ENCODE measurements at places on chromosomes 5 and 9.

DNA sequence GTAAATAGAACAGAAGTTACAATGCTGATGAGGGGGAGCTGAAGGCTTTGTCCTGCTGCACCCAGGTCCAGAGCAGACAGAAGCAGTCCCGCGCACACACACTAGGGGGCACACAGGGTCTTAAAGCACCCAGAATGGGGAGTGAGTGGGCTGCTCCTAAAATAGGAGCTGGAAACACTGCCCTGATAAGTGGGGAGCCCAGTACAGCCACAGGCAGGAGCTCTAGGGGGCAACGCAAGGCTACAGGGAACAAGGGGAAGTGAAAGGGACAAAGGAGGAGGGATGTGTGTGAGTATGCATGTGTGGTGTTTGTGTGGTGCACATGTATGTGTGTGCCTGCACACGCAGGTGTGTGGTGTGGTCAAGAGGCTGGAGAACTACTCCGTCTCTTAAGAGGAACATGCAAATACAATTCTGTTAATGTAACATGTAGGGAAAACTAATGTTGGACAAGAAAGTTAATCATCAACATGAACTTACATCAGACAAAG, 191.5 kb downstream of the ROR2 start:
- DNase-seq: peak; percentile 46

- DNase-seq: peak; percentile 80
Measured at GRCh38 chr5:150058480-150059126, 27.8 kb downstream of the CSF1R start.

DNA sequence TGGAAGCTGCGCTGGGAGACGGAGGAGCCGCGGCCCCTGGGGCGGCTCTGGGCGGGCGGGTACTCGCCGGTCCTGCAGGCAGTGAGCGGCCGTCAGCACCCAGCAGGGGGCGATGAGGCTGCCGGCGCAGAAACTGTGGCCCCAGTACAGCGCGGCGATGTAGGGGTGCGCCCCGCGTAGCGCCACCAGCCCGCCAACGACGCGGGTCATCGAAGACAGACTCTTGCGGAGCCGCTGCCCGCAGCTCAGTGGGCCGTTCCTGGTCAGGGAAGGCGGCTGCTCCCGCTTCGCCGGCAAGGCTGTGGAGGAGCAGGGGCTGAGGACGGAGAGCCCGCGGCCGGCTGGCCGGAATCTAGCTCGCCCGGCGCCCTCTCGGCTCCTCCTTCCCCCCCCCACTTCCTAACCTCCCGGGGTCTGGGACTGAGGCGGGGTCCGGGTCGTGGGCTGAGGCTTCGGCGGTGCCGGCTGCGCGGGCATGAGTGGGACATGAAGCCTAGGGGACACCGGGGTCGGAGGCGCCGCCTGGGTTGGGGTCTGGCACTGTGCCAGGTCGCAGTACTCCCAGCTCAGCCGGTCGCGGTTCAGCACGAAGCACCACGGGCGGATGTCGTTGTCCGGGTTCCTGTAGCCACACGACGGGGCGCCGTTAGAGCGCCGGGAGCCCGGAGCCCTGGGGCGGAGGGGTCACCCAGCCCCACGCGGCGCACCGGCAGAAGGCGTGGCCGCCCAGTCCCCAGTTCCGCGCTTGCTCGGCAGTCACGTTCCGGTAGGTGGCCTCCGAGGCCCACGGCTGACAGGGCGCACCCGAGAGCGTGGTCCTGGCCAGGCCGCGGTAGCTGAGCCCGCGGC, 3.6 kb upstream of the PFN3 start:
- DNase-seq: peak; percentile 77

DNA sequence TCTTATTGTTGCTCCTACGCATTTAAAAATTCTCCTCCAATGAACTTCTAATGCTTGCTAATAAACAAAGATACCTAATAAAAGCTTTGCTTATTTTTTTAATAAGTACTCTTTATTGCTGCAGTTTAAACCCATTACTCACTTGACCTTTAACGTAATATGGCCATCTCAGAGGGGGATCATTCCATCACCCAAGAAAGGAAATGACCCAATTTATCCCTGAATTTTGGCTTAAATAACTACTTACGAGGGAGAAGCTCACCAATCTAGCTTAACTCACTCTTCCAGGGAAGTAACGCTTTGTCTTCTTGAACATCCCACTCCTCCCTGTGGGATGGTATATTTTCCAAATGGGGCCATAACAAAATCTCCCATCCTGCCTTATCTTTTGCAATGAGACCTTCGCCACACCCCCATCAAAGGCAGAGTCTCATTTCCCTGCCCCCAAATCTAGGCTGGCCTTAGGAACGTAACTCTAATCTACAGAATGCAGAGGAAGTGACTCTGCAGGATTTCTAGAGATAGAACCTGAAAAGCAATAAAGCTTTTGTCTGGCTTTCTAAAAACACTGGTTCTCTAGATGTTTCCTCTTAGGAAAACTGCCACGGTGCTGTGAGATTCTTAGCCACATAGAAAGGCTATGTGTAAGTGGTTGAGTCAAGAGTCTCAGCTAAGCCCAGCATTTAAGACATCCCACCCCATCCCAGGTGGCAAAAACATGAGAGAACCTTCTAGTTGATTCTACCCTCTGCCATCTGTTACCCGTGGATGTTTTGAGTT, 310.0 kb downstream of the ASTN2 start:
- DNase-seq: no peak

Data from fibroblast of gingiva (primary cell).